ENCODE measurements at places on chromosomes 5 and 9.
A peak's percentile ranks its signal among the peaks of the same experiment; 100 is the strongest.

- no peak for DNase-seq
Measured at GRCh38 chr5:170874017-170874416, 12.2 kb downstream of the RANBP17 start.

DNA sequence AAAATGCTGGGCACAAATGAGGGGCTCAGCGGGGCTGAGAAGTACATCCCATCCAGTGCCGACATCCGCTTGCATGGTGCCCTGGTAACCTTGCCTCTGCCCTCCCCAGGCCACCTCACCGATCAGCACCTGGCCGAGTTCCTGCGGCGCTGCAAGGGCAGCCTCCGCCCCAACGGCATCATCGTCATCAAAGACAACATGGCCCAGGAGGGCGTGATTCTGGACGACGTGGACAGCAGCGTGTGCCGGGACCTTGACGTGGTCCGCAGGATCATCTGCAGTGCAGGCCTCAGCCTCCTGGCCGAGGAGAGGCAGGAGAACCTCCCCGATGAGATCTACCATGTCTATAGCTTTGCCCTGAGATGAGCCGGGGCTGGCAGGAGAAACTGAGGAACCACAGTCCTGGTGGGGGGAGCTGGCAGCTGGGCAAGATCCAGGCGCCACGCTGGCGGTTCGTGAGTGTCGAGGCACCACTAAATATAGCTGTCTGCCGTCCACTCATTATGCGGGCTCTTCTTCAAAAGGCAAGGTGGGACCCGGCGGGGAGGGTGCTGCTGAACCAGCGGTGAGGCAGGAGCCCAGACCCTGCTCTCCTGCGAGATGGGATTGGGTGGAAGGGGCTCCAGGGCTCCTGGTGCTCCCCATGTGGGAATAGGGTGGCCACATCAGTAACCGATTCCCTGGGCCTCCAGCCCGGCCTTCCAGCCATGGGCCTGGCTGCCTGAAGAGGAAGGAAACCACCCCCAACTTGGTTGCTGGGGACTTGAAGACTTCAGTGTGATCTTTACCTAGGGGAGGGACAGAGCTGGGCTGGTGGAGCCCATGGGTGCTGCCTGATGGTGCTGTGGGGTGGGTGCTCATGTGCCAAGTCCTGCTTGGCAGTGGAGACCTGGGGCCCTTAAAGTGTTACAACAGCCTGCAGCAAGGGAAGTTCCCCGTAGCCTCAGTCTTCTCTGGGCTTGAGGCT lies 6.6 kb downstream of the ASB6 start:
- no peak for DNase-seq

DNA sequence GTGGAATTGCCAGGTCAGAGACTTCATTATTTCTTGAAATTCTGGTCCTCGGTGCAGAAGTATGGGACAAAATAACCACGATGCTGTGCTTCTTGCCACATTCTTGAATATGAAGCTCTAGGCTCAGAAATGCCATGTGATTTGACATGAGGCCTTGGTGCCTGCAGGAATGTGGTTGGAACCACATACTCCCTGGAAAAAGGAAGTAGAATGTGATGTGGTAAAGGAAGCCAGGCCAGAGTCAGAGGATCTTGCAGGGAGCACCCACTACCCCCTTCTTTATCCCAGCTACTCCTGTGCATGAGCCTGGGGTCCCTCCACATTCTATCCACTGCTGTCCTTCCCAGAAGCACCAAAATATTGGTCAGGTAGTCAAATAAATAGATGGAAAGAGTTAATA lies 80.9 kb downstream of the FOXD1 start:
- no peak for DNase-seq

DNA sequence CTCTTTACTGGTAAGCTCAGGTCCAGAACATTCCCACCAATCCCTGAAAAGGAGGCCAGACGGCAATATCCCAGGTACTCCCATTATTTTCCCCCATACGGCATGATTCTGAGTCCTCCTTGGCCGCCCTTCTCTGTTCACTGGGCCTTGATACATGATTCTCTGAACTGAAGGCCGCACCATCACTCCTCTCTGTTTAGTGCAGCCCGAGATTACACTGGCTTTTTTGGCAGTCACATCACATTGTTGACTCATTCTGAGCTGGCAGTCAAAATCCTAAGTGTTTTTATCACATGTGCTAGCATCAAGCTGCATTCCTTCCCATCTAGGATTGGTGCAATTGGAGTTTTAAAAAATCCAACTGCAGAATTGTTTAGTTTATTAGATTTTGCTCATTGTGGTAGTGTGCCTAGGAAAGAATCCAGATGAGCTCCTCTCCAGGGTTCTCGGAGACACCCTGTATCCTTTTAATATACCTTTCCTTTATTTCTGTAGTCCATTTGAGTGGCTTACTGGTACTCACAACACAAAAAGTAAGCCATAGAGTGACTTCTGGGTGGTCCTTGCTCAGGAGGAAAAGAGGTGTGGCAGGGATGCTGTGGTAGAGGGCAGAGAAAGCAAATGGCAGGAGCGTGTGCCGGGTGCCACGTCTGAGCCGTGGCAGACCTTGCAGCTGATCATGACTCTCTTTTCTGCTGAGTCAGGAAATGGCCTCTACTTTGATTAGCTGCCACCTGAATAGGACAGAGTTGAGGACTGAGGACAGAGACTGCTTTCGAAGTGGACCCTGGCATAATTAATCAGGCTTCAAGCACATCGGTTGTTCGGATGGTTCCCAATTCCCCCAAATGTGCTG lies 121.1 kb upstream of the IL12B start:
- no peak for DNase-seq

- DNase-seq = no peak
Measured at GRCh38 chr5:135494196-135494595, 41.6 kb downstream of the NEUROG1 start.

GRCh38 chr5:95274011-95274410 lies 10.9 kb downstream of the MCTP1 start:
- no peak for DNase-seq

- DNase-seq = no peak
Measured at GRCh38 chr9:122262073-122262472, 2.6 kb downstream of the RBM18 start.

- DNase-seq = no peak
Measured at GRCh38 chr5:132839426-132840301, 9.2 kb upstream of the SHROOM1 start.

GRCh38 chr9:17772223-17772622 lies 193.4 kb downstream of the SH3GL2 start:
- DNase-seq = no peak

DNA sequence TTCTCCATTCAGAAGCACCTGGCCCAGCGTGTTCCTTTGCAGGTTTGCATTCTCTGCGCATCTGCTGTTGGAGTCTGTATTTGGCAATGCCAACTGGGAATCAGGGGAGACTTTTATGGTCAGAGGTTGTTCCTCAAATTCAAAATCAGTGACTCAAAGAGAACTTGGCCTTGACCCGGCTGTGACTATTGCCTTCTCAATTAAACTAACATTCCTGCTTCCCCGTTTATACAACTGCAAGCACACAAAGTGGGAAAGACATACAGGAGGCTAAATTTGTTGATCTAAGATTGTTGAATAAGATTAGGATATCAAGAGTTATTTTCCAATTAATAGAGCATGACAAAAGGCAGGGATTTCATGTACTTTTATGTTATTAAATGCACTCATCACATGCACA lies 402.4 kb upstream of the IRX2 start:
- DNase-seq = no peak

GRCh38 chr9:70091572-70091971 lies 47.9 kb downstream of the MAMDC2 start:
- no peak for DNase-seq

GRCh38 chr9:99058964-99059921 lies 45.7 kb upstream of the TGFBR1 start:
- peak; percentile 27 for DNase-seq

- no peak for DNase-seq
Measured at GRCh38 chr5:101720033-101720432, 576.1 kb downstream of the SLCO4C1 start.

GRCh38 chr5:128052780-128053179 lies 30.8 kb upstream of the SLC12A2 start:
- no peak for DNase-seq

GRCh38 chr9:33192493-33193255 lies 25.5 kb upstream of the B4GALT1 start:
- DNase-seq = no peak

GRCh38 chr5:107594253-107595045 lies 76.3 kb downstream of the EFNA5 start:
- no peak for DNase-seq

DNA sequence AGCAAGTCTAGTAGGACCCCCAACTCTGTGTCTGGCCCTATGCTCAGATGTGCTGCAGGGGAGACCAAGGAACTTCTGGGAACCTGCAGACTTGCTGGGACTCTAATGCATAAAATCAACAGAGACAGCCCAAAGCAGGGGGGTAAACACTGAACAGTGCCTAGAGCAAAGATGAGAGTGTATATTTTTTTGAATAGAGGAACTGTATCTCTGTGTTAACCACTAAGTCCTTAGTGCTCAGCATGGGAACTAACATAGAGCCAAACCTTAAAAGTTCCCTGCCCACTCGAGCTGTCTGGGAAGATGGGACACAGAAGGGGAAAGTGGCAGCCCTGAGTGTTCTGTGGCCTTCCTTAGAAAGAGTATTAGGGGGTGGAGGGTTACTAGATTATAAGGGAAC lies 51.9 kb downstream of the C5orf15 start:
- DNase-seq = no peak

DNA sequence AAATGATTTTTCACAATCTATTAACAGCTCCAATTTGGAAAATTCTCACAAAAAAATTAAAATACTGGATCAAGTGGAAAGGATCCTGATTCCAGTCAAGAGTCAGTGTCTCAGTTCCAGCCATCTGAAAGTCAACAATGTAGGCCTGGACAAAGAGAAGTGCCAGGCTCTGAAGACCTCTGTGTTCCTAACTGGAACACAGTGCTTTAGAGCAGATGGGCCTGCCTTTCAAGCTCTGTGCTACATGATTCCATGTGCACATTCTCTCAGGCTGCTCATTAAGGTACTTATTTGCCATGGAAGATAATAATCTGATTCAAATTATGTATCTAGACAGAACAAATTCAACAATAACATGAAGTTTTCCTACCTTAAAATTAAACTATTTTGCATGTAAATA lies 30.2 kb upstream of the ALDH1A1 start:
- DNase-seq = no peak

DNA sequence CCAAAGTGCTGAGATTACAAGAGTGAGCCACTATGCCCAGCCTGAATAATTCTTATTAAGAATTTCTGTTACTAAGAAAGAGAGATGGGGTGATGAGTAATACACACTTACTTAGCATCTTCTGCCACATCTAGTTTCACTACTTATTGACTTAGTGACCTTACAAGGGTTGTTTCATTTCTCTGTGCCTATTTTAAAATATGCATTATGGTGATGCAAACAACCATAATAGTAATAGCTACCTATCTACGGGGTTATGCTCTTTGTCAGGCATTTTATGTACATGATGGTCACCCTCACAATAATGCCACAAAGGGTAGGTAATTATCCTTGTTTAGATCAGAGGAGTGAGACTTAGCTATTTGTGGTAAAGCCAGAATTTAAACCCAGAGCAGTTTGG lies 499.0 kb upstream of the SGCD start:
- DNase-seq = no peak

GRCh38 chr5:142692321-142692894 lies 6.5 kb upstream of the FGF1 start:
- DNase-seq = no peak

DNA sequence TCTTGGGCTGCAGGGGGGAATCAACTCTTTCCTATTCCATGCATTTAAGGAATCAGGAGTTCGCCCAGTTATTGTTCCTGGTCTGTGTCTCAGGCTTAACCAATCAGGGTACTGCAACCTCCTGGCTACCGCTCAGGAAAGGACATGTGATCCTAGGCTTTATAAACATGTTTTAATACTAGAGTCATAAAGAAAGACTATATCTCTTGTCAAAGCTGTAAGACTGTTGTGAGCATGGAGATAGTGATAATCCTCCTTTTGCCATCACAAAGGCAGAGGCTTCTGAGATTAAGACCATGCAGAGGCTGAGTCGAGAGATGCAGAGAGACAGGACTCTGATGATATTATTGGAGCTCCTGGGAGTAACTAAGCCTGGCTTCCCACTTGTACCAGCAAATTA lies 137.0 kb downstream of the YIPF5 start:
- DNase-seq = no peak

- DNase-seq = no peak
Measured at GRCh38 chr5:66628561-66628960, 32.4 kb downstream of the MAST4 start.

DNA sequence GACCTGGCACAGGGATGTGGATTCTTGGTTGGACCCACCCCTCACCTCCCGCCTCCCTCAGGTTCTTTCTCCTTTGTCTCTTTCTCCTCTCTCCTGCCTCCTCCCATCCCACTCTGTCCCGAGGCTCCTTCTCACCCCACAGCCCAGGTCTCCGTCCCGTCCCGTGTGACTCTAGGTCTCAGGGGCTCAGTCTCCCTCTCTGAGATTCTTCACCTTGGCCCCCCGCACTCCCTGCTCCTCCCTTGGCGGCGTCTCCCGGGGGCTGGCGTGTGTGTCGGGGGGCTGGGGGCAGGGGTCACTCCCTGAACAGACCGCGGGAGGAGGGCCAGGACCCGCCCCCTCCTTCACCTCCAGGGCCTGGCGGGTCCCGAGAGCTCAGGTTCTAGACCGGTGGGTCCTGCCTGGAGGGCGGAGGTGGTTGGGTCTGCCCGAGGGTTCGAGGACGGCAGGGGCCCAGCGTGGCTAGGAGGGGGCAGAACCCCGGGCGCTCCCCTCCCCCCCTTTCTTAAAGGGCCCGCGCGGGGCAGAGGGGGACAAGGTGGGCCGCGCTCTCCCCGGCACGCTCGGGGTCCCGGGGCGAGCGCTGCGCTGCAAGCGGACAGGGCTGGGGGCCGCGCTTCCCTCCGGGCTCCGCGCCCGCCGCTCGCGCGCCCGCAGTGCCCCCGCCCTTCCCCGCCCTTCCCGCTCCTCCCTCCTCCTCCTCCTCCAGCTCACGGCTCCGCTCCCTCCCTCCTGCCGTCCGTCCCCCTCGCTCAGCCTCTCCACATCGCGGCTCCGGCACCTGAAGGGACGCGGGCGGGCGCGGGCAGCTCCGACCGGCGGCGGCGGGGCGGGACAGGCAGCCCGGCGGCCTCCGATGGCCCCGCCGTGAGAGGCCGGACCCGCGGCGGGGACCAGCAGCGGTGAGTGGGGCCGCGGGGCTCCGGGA lies at the start of gene PSD2:
Gene PSD2 (plus strand): TSS at position 735 of the 928 bp plus-strand sequence. CDS start 13,633 bp downstream, outside the sequence.
- no peak for DNase-seq

- DNase-seq = peak; percentile 75
Measured at GRCh38 chr9:131739959-131740648, at the start of gene RAPGEF1. TSS of gene RAPGEF1 (minus strand) at chr9:131740076. CDS start at chr9:131739830, 246 bp downstream.

- no peak for DNase-seq
Measured at GRCh38 chr9:28215536-28216299, 642.4 kb upstream of the C9orf72 start.

DNA sequence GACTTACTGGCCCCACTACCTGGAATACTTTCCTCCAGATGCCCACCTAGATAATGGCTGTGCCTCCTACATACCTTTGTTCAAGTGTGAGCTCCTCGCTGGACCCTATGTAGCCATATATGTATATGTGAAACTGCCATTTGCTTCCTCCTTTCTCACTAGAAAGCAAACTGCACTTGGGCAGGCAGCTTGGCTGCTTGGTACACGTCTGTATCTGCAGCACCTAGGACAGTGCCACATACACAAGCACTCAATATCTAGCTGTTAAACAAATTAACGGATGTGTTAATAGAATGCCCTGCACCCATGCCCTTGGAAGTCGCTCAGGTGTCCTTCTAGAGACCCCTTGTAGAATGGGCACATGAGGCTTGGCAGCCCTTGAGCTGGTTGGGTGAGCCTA lies 301.5 kb downstream of the SEMA5A start:
- DNase-seq = no peak

Measured in GM12892 (cell line).